ENCODE measurements at places on chromosomes 11 and 22. TPM values are rescaled to one million over a fixed set of nuclear protein-coding genes. Genes with fewer than 3 reads are reported as not detected.

GRCh38 chr22:41668971-41669911, 19.4 kb downstream of the SNU13 start:
- DNase-seq = peak; percentile 29

- DNase-seq = no peak
These were observed 10.0 kb upstream of the MUC5AC start for GRCh38 chr11:1147792-1148191.

GRCh38 chr22:45881524-45881875, 95.5 kb downstream of the WNT7B start:
- DNase-seq = peak; percentile 54

DNA sequence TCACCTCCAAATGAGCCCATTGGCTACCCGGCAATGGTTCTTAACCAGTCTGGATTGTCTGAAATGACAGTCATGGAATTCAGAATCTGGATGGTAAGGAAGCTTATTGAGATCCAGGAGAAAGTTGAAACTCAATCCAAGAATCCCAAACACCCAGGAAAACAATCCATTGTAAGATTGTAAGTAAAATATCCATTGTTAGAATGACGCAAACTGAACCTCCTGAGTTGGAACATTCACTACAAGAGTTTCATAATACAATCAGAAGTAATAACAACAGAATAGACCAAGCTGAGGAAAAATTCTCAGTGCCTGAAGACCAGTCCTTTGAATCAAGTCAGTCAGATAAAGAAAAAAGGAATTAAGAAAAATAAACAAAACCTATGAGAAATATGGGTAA, 22.1 kb downstream of the OR8G5 start:
- DNase-seq = no peak

DNA sequence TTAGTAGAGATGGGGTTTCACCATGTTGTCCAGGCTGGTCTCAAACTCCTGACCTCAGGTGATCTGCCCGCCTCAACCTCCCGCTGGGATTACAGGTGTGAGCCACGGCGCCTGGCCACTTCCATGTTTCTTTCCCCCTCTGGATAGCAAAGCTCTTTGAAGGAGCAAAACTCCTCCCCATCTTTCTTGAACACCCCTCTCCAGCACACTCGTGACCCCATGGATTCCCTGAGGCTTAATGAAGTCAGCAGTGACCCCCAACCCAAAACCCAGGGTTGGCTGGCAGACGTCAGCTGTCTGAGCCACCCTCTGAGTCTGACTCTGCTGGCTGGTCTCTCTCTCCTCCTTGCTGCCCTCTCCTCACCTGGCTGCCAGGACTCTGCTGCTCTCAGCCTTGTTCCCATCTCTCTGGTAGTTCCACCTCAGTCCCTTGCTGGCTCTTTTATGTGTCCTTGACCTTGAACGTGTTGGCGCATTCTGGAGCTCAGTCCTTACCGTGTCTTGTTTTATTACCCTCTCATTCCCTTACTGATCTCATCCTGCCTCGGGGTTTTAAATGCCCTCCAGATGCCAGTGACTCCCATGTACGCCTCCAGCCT, 44.5 kb downstream of the PARVG start:
- DNase-seq = no peak

GRCh38 chr22:24497841-24498258, 2.7 kb downstream of the UPB1 start:
- DNase-seq = no peak

DNA sequence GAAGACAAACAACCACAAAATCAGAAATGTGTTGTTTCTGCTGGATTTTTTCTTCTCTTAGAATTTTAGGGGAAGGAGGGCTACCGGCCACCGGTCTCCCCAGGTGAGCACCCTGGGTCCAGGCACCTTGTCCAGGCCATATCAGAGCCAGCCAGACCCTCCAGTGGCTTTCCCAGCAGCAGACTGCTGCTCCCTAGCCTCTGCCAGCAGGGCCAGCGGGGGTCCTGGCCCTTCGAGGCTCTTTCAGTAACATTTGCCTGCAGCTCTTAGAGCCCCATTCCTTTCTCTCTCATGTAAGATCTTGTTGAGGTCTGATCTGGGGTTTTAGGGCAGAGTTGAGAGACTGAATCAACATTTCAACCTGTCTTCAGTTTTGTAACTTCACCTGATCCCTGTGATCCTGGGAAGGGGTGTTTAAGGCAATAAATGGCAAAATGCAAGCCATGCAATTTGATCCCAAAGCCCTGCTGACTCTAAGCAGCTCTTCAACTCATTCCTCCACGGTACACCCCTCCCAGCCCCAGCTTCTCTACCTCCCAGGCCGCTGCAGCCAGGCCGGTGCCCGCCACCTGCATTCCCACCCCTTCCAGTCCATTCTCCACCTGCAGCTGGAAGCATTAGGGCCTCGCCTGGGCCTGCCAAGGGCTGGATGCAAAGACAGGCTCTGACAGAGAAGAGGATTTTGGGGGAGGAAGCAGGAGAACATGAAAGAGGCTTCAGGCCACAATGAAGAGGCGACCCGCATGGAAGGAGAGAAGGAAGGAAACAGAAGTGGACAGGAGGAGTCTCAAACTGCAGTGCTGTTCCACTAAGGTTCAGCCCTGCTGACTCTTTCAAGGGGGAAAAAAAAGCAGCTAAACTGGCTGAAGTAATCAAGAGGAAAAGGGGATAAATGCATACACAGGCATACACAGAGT, 113.0 kb upstream of the FGF3 start:
- peak; percentile 51 for DNase-seq

DNA sequence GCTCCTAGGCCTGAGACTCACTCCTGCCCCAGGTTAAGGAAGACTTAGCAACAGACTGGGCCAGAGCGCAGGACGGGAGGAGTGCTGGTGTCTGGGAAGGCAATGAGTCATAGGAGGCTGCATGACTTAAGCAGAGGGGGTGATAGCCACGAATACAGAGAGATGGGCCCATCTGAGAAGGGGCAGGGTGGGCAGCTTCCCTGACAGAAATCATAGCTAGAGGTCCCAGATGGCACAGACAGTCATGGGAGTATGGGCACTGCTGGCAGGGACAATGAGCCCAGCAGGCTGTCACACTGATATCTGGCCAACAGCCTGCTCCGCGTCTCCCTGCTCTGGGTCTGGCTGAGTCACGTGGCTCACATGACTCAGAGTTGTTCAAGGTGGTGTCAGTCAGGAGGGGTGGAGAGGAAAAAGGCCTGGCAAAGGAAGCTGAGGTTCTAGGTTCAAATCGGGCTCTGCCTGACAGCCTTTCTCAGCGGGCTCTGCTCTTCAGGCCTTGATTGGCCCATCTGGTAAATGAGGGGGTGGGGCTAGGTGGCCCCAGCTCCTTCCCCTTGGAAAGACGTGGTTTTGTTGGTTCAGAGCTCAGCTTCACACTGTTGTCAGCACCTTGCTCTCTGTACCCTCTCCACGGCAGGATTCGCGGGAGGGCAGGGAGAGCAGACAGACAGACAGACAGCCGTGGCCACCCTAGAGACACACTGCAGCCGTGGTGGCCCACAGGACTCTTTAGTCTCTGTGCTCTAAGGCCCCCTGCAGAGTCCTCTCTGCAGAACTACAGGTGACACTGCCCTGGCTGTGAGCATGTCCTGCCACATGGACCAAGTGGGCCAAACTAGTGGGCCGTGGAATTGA, 47.8 kb downstream of the DBX1 start:
- DNase-seq = no peak

- no peak for DNase-seq
These were observed 2.2 kb downstream of the BCR start for GRCh38 chr22:23182309-23183060.

DNA sequence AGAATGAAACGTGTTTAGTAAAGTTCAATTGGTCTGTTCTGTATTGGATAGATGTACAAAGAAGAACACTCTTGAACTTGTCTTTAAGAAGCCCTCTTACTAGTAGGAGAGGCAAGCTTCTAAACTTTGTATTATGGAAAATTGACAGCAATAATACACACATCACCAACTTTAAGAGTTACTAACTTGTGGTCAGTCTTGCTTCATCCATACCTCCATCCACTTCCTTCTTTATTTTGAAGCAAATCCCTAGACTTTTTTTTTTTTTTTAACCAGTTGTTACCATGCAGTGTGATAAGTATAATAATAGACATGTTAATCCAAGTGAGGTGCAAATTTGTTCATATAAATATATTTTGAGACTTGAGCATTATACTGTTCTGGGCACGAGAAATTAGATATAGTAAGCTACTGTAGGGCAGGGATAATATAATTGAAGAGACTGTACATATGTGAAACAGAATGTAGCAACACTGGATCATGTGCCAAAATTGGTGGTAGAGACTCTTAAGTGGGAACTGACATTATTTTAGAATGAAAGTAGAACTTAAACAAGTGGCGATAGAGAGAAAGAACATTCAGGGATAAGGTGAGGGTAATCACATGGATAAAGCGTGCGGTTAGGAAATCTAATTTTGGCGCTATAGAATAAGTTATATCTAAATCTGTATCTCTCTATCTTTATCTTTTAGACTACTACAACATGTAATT, 6.5 kb downstream of the FAR1 start:
- DNase-seq = no peak

- peak; percentile 51 for DNase-seq
These were observed 109.8 kb downstream of the KCNQ1 start for GRCh38 chr11:2554338-2555207.

DNA sequence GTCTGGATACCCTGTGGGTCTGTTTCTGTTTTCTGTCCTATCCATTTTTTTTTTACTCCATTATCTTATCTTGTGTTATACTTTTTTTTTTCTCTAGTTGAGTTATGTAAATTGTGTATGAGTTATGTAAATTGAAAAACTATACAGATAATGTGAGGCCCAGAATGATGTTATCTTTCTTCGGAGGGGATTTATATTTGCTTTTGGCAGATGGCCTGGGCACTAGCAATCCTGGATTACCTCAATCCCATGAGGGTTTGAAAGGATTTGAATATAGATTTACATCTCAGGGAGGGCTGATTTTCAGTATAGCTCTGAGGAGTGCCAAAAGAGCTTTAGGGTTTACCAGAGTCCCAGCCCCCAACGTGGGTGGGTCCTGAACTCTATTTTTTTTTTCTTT, 71.0 kb downstream of the CSTPP1 start:
- no peak for DNase-seq

Gene EMID1
- total RNA-seq = 0.41 TPM

Gene FKBP2
- total RNA-seq = 43.0 TPM

Gene TBX10
- not detected for total RNA-seq

Gene CRYBB3
- not detected for total RNA-seq

Gene LMO2
- not detected for total RNA-seq

Gene ESAM
- total RNA-seq = 1.7 TPM

Gene SLC22A25
- not detected for total RNA-seq

Gene MS4A14
- not detected for total RNA-seq

Gene E2F8
- total RNA-seq = 1.4 TPM

Gene ADAMTS8
- total RNA-seq = 1.0 TPM

Measured in chondrocyte (in vitro differentiated cells).